ENCODE measurements at places on chromosomes 3 and 15.

DNA sequence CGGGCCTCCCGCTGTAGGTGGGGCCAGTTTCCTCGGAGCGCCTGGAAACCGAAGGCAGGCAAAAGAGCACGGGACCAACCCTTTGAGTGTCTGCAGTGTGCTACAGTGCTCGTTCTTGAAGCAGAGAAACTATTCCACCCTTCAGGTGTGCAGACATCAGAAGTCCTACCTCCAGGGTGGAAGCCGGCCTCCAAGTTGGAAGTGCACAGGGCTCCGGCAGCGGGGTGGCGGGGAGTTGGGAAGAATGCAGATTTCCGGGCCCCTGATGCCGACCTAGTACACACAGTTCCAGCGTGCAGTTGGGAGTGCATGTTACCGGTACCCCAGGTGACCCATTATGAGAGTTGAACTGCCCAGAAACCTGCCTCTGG, 3.0 kb downstream of the KLF13 start:
- no peak for DNase-seq

DNA sequence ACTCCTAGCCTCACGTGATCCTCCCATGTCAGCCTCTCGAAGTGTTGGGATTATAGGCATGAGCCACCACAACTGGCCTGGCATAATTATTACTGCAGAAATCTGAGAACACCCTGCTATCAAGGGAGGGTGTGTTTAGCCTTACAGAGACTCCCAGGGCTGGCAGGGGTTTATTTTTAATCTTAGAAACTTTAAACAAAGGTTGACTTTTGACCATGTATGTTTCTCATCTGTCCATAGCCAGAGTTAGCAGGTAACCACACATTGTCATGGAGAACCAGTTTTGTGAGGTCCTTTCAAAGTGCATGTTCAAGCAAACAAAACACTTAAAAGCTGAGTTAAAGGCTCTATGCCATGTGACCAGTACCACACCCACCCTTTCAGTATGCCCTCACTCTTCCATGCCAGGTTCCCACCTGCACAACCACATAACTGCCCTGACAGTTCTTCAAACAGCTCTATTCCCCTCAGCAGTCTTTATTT, 11.1 kb downstream of the SIAH2 start:
- no peak for DNase-seq

DNA sequence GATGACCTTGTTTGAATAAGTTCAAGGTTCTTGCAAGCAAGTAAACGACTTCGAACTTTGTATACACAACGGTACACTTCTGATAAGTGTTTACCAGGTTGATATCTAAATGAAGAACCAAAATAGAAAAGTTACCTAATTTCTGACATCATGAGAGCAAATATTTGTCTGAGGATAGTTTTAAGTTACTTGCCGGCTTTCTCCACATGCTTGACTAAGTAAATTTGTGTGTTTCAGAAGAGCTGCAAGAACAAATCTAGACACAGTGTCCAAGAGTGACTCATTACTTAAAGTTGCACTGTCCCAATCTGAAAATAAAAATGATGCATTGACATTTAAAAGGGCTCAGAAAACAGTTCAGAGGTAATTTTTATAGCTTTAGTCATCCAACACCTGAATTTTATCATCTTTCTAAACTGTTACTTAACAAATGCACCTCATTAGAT, 115.1 kb downstream of the HERC1 start:
- DNase-seq: no peak

- DNase-seq: no peak
These were observed 6.7 kb upstream of the RNF13 start for GRCh38 chr3:149806171-149806778.

- peak; percentile 83 for DNase-seq
These were observed 11.3 kb upstream of the P2RY12 start for GRCh38 chr3:151395806-151396205.

- DNase-seq: no peak
These were observed 3.8 kb downstream of the MPI start for GRCh38 chr15:74893627-74894026.

DNA sequence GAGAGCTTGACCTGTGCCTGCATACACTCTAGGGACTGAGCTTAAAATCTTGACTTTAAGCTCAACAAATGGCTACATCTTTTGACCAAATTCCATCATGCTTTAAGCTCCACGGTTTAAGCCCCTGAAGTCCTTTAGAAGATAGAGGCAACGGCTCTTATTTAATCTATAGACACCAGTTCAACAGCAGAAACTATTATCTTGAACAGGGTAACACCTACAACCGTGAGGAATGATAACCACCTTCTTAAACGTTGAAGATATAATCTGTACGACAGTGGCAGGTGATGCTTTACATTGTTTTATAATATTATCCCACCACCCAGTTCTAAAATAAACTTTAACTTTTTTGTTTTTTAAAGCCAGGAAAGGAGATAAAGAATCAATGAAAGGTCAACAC, 1007.8 kb downstream of the FHIT start:
- no peak for DNase-seq

- no peak for DNase-seq
These were observed 173.1 kb downstream of the ERC2 start for GRCh38 chr3:56295161-56295560.

- no peak for DNase-seq
These were observed 72.7 kb downstream of the RARB start for GRCh38 chr3:25500706-25501210.

- DNase-seq: no peak
These were observed 18.3 kb downstream of the CALML4 start for GRCh38 chr15:68186671-68187397.

DNA sequence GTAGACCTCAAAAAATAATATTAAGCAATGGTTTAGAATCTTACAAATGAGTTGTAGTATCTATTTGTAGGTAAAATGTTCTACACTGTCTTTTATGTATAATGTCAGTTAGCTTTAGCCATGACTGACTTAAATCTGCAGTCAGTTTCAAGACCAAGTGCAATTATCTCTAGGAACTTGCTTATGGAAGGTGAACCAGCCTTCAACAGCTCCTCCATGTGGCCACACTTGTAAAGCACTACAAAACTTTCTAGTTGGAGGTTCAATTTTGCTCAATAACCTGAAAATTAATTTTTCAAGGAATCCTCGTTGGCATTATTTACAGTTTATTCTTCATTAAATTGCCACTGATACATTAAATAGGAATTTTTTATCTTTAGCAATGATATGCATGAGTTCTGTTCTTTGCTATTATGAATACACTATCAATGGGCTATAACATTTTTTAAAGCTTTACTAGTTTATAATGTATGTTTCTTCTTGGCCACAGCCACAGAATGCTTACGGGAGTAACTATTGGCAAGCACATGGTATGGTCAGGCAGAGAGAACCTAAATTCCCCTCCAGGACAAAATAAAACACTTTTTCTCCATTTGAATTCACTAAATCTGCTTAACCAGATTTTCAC, 315.3 kb upstream of the UBE2E2 start:
- peak; percentile 49 for DNase-seq

DNA sequence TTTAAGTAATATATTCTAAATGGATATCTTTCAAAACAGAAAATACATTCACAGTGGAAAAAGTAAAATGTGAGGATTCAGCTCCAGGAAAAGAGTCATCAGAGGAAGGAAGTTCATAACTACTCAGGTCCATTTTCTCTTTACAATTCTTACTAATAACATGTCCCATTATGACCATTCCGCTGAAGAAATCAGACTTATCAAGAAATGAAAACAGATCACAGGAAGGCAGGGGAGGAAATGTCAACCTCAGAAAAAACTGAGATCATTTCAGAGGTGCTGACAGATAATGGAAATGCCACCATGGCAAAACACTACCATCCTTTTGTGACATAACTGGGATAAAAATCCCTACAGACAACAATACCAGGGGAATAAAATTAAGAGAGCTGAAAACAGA, 139.5 kb downstream of the MAGI1 start:
- no peak for DNase-seq

- DNase-seq: no peak
These were observed 118.3 kb upstream of the MRPS22 start for GRCh38 chr3:139225548-139225947.

GRCh38 chr3:181264486-181264885, 274.9 kb upstream of the DNAJC19 start:
- DNase-seq: no peak

DNA sequence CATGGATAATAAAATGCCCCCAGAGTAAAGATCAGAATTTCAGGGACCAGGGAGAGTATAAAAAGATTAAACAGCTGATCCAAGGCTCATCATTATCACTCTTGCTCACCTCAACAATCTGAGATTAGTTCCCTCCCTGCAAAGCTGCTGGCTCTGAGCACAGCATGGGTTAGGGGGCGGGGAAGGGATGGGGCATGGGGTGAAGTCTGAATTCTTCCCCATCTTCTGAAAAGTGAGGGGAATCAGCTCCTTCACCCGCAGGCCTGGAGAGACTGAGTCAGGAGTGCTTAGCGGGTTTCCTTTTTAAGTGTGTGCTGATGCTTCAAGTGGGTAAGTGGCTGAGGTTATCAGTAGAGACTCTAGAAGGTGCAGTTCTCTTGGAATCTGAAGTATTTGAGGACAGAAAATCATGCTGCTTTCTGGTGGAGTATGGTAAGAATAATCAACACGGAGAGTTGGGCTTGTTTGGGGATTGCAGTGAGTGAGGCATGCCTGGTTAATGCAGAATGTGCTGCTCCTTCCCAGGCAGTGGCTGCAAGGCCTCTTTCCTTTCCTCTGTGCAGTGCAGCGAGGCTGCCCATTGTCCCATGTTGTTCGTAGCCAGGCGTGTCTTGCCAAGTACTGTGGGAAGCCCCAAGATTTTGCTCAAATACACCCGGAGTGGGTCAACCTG, 59.2 kb upstream of the TRAK1 start:
- DNase-seq: no peak

DNA sequence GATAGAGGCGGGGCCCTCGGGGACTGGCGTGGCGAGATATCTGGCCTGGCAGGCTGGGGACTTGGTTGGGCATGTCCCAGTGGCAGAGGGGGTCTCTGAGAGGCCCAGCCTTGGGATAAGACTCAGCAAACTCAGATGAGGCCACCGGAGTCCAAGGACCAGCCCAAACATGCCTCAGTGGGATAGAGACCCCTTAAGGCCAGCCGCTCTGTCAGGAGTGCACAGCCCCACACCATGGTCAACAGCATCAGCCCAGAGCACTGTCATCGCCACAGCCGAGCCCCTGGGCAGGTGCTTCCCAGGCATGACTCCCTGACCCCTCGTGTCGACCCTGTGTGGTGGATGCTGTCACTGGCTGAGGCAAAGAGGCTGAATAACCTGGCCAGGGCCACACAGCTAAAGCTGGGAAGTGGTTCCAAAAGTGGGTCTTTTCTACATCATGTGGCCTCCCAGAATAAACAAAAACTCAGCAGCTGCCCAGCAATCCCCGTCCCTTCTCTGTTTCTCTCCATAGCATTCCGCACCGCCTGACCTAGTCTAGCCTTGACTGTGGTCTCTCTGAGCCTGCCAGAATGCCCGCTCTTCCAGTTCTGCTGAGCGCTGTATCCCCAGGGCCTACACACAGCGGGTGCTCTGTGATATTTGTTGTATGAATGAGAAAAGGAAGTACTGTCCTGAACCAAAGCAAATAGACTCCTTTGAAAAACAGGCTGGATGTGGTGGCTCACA, 15.1 kb downstream of the CTSH start:
- DNase-seq: no peak

GRCh38 chr3:60055765-60056164, 1005.9 kb upstream of the CFAP20DC start:
- DNase-seq: no peak

DNA sequence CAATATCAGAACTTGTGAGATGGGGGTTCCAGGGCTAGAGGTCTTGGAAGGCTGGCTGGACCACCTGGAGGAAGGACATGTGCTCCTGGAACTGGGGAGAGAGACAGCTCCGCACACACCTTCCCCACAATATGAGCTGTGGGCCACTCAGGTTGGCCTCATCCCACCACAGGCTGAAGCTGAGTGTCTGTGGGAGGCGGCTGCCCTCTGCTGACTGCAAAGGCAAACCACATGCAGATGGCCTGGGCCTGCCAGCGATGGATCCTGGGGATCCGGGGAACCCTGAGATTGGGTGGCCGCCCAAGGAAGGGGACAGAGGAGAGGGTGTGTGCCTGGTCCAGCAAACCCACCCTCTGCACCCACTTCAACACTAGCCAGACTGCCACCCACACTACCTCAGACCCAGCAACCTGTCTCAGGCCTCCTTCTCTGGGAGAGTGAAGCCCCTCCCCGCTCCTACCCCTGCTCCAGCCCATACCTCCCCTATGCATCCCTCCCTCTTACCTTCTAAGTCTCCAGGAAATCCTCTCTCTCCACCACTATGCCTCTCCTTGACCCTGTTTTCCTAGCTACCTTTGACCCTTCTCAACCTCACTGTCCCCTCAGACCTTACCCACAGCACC, 44.8 kb downstream of the CYP11A1 start:
- peak; percentile 80 for DNase-seq

DNA sequence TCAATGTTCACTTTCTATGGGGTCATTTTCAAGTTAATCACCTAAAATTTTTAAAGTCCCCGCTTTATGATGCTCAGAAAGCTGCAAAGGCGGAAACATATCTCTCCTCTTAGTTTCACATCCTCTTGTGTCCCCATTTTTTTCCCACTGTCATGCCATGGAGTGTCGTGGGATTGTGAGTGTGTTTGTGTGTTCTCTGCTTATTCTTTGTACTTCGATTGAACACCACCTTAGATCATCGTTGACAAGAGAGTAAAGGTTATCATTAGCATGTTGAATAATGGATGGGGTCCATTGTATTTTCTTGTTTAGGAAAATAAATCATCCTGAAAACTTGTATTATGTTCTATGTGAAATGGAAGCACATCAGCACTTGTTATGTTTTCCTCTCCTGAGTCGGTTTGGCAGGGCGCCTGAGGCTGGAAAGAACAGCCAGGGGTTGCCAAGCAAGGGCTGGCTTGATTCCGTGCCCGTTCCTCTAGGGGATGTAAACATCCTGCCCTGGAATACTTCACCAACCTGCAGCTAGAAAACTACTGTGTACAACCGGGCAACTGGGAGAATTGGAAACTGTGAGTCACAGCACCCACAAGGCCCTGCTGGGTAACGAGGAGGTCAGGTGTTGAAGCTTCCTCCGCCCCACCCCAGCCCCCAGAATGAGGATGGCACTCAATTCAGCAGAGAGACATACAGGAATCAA, 67.2 kb downstream of the EIF4E3 start:
- DNase-seq: no peak

- no peak for DNase-seq
These were observed 21.2 kb downstream of the RBP1 start for GRCh38 chr3:139518306-139518705.
